Muscle of arm (tissue), 14 donors: ENCODE measurements at places on chromosomes 4 and X.

- DNase-seq, result no peak
Measured at GRCh38 chrX:153465691-153466380, 4.5 kb downstream of the HAUS7 start.

DNA sequence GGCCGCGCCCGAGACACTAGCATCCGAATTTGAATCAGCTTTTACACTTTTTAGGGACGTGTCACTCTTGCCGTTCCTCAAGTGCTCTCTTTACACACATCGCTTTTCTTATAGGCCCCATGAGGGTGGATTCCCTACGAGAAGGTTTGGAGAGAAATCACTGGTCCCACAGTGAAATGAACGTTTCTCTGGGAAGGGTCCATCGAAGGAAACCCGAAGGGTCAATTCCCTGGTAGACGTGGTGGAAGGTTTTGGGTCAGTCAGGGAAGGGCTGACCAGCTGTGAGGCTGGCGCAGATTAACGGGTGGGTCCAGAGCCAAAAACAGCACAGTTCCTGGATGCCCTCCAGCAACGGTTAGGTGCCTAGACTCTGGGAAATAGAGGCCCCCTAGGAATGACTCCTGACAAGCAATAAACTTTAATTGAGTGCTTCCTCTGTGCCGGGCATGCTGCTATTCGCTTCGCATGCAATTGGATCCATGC, 35.9 kb downstream of the ETDC start:
- peak; percentile 38 for DNase-seq

DNA sequence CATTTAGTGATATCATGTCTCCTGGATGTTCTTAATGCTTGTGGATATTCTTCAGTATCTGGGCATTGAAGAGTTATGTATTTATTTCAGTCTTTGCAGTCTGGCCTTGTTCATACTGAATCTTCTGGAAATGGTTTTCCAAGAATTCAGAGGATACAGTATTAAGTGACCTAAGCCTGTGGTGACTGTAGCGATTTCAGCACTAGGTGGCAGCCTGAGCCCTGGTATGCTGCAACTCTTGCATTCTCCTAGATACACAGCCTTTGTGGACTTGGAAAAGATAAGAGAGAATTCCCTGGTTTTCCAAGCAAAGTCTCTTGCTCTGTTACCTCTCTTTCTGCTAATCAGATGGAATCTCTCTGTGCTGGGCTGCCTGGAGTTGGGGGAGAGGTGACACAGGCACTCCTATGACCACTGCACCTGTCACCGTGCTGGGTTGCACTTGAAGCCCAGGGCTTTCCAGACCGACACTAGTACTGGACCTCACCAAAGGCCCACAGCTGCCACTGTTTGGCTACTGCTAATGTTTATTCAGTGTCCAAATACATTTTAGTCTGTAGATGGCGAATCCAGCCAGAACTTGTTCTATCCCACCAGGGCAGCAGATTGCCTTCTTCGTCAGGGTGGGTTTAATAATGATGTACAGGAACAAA, 19.3 kb upstream of the SPIN2A start:
- peak; percentile 19 for DNase-seq

DNA sequence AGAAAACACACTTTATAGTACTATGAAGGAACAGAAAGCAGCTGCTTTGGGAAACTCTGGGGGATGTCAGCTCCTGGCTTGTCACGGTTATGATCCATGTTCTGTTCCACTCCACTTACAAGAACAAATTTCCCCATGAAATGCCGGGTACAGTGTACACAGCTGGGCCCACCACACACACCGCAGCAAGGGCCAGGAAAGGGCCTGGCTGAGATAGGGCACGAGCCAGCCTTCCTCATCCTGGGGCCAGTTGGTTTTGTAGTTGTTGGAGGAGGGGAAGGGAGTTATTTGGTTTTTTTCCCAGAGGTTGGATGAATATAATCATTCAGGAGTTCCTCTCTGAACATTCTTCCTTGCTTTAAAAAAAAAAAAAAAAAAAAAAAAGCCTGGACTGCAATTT, 56.8 kb downstream of the SEPSECS start:
- no peak for DNase-seq

DNA sequence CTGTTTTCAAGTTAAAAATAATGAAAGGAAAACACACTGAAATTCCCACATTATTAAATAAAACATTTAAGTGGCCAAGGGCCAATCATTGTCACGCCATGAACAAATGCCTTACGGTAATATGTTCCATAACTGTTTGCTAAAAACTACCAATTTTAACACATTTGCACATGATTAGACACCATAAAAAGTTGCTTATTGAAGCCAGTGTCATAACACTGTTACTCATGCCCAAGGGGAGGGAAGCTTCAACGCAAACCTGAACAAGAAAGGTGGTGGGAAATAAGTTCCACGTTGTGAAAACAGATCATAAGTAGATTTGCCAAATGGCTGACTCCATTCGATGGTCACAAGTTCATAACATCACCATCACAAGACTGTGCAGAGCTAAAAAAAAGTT, 739.3 kb upstream of the FAM241A start:
- no peak for DNase-seq

- DNase-seq, result no peak
Measured at GRCh38 chr4:2804973-2805501, 12.2 kb downstream of the SH3BP2 start.

GRCh38 chr4:119027811-119028210, 107.8 kb upstream of the MYOZ2 start:
- no peak for DNase-seq

GRCh38 chr4:154559494-154560418, 3.1 kb upstream of the FGB start:
- DNase-seq, result no peak
